ENCODE measurements at places on chromosomes 1 and 21. TPM values are rescaled to one million over a fixed set of nuclear protein-coding genes. Genes with fewer than 3 reads are reported as not detected.

DNA sequence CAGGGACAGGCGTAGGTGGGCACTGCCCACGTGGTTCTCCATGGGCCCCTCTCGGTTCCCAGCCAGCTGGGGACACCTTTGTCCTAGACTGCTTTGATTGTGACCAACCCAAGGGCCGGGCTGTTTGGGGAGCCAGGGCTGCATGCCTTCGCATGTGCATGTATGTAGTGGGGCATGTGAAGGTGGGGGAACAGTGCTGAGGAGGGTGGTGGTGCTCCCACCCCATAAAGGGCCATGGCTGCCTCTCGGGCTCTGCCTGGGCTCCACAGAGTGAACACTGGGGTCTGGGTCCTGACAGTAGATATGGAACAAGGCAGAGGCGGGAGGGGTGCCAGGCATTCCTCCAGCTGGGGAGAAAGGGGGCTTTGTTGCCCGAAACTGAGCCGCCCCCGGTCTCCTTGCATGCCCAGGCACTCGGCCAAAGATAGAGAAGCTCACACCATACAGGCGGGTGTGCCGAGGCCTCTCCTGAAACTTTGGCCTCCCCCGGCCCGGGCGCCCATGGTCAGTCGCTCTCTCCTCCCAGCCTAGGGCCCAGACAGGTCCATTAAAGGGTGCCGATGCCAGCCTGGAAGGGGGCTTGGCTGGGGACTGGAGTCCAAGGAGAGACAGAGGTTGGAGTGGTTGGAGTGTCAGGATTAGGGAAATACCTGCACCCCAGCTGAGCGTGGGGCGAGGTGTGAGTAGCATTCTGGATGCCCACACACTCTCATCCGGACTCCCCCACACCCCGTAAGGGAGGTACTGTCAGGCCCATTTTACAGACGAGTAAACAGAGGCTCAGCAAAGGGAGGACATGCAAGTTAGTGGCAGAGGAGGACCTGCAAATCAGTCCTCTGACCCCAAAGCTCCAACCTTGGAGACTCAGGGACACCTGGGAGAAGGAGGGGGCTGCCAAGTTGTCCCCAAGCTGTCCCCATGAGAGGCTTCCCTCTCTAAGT is 41.1 kb downstream of the EPHA2 start:
- DNase-seq = no peak

GRCh38 chr21:24204641-24205040 is 1402.6 kb downstream of the MRPL39 start:
- DNase-seq = no peak

GRCh38 chr1:68327414-68327813 is 95.1 kb upstream of the WLS start:
- DNase-seq = no peak

The CFHR4 gene
- total RNA-seq = not detected

The NFASC gene
- 1.6 TPM for total RNA-seq

The GPR161 gene
- 11.8 TPM for total RNA-seq
